Stimulated activated CD8-positive, alpha-beta memory T cell treated with anti-CD3 and anti-CD28 coated beads, Interleukin-7, amount 100 ng/mL, for 24 hours (primary cell): ENCODE measurements at places on chromosomes 13 and 19.
A peak's percentile ranks its signal among the peaks of the same experiment; 100 is the strongest.

GRCh38 chr13:64180756-64181155 is 2765.1 kb upstream of the PCDH20 start:
- DNase-seq, result no peak

DNA sequence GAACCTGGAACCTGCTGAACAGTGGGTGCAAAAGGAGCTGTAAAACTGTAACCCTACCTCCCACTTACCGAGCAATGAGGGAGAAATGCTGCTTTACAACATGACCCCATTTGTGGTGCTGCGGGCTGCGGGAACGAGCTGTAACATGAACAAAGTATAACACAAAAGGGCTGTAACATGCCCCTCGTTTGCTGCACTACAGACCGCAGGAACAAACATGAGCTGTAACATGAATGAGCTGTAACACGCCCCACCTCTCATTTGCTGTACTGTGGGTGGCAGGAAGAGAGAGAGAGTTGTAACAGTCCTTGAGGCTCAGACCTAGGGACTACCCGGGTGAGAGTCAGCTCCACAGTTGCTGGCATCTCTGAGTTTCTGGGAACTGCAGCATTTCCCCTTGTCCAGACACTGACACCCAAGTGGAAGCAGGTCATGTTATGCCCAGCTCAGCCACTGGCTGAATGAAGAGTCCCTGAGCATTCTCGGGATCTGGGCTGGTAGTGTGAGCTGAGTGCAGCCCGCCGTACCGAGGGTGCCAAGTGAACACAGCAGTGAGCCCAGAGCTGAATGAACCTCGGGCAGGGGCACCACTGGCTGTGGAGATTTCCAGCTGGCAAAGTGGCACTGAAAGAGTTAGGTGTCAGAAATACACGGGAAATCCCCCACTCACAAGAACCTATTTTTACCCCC is 1385.3 kb upstream of the SPRY2 start:
- DNase-seq, result no peak

DNA sequence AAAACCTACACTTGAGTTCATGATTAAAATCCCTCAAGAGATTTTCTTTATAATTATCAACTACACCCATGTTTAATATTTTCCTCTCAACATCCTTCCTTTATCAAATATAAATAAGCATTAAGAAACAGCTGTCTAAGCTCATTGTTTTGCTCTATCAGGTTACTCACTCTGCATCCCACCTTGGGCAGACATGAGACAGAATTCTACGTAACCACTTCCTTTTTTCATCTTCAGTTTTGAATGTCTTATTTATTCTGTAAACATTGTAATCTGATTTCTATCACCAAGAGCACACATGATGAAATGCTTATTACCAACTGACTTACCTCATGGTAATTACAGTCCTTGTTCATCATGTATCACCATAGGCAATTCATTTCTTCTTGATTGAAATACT is 1256.6 kb upstream of the ATXN8OS start:
- DNase-seq, result no peak

DNA sequence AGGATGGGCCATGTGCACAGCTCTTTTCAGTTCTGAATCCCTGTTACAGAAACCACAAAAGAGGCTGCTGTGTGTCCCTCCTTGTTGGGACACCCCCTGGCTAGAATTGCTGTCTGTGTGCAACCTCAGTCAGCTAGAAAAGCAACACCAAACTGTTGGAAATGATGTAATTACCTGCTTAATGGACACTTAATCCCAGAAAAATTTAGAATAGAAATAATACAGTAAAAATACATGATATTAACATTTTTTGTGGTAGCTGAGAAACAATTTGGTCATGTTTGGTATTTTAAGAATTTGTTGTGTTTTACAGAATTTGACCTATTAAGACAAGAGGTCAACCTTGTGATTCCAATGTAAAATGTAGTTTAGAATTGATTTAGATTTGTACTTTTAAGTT is 46.8 kb downstream of the FAM124A start:
- no peak for DNase-seq

DNA sequence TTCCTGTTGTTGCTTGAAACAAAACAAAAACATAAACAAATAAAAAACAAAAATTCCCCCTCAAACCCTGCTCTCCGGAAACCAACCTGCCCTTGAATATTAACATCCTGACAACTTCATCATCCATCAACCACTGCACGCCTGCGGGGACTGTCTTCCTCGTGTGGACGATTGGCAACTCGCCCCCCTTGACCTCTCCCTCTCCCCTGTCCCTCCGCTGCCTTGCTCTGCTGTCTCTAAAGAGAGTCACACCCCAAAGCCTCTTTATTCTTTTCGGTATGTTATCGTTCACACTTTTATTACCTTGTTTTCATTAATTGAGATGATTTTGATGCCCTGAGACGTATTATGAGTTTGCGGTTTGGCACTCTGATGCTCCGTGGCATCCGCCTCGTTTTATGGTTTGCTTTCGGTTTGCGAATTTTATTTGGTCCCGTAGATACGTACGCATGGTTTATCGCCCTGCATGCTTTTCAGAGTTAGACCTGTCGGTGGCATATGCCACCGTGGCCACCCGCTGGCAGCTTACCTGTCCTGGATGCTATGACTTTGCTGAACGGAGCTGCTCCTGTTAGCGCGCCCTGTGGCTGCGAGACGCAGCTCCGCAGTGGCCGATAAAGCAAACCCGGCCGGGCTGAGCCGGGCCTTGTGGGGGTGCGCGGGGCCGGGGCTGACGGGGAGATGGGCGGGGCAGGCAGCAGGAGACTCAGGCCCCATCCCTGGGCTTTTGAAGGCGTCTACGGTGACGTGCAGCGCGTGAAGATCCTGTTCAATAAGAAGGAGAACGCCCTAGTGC is 10.6 kb downstream of the PTBP1 start:
- DNase-seq, result no peak

DNA sequence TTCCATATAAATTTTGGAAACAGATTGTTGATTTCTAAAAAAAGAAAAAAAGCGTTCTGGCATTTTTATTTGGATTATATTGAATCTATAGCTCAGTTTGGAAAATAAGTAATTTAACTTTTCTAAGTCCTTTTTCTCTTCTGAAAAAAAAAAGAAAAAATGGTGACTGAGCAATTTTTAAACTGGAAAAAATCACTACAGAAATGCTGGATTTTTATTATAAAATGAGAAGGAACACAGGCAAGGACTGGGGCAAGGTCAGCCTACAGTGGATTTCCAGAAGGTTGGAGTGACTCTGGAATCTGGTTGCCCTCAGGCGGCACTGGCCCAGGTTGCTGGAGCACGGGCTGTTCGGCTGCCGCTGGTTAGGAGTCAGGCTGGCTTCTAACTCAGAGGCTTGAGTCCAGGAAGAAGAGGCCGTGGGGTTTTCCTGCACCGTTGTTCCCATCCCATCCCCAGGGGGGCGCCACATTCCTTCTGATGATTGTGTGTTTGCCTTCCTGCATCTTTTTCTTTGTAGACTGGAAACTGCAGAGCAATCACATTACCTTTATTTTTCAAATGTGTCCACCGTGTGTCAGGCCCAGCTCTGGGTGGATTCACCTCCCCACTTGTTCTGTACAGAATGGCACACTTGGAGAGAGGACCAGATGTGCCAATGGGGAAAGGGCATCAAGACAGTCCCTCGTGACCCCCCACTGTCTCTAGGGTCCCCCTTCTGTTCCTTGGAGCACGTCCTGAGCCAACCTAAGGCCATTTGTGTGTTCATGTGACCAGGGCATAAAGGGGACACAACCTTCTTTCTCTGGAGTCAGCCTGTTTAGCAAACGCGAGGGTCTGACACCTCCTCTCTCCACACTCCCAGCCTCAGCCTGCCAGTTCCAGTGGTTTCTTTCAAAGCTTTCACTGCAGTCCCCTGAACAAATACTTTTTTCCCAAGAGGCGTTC is 44.5 kb upstream of the GTF3A start:
- peak; percentile 20 for DNase-seq

GRCh38 chr19:39430675-39431593 is 4.8 kb downstream of the RPS16 start:
- DNase-seq, result no peak

- DNase-seq, result no peak
These were observed 7.4 kb upstream of the ZSCAN5A start for GRCh38 chr19:56321989-56322440.

DNA sequence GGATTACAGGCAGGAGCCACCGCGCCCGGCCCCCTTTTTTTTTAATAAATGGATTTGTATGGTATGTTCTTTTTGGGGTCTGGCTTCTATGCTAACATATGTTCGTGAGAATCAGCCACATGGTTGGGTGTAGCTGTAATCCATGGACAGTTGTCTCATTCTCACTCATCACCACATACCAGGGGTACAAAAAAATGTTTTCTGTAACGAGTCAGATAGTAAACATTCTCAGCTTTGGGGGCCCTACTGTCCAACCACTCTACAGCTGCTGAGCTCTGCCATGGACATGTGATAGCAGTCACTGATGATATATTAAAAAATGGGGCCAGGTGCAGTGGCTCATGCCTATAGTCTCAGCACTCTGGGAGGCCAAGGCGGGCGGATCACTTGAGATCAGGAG is 5.1 kb upstream of the RETN start:
- DNase-seq, result no peak

GRCh38 chr19:41395355-41395754 is 1.8 kb downstream of the EXOSC5 start:
- DNase-seq, result no peak

DNA sequence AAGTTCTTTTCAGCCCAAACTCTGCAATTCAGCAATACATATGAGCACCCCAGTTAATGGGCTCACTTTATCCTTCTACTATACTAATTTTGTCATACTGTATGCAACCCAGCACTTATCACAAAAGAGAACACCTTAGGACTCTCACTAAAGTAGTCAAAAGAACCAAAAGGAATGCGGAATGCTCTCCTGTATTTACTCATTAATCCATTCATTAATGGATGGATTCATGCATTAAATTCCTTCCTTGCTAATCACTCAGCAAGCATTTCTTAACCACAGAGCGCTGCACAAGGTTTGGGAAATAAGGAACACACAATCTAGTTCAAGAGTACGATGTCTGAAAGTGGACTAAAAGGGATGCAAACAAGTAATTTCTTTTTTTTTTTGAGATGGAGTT is 12.8 kb upstream of the DOCK9 start:
- DNase-seq, result no peak

DNA sequence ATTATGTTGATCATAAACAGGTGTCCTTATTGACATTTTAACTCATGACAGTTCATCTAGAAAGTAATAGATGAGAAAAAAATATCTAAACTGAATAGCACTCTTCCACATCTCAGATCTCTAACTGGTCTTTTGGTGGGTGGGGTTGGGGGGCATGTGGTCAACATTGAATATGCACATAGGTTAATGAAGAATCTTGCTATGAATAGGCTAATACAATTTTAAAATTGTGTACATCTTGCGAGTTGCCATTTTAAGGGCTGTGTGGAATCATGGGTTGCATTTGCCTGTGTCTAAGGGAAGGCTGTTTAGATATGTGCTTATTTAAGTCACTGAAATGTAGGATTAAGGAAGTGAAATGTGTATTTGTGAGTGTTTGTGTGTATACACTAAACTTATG is 346.0 kb downstream of the ITGBL1 start:
- no peak for DNase-seq

DNA sequence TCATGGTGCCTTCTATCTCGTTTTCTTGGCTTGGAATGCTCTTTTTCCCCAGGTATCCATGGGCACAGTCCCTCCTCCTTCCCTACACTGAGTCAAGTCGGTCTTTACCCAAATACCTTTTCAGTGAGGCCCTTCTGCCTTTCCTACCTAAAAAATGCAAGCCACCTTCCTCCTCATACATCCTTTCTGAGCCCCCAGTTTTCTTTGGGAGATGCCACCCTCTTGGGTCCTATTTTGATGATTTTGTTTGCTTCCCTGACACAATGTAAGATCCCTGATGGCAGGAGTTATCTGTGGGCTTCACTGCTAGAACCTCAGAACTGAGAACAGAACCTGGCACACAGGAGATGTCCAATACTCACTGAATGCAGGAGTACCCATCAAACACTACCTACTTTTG is 22.3 kb downstream of the NLRP13 start:
- no peak for DNase-seq

- no peak for DNase-seq
These were observed 1209.7 kb upstream of the PCDH9 start for GRCh38 chr13:68439817-68440216.

DNA sequence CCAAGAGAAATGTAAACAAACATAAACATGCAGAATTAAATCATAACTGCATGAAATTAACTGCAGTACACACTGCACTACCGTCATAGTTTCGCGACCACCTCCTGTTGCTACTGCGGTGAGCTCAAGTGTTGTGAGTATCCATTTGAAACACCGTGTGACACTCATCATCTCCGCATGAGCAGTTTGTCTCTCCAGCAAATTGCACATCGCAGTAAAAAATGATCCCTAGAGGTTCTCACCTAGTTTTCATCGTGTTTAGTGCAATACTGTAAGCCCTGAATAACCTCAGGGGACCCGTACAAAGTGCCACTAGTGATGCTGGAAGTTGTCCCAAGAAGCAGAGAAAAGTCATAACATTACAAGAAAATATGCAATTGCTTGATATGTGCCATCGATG is 147.7 kb downstream of the DPF1 start:
- no peak for DNase-seq

- no peak for DNase-seq
These were observed 306.1 kb downstream of the DCT start for GRCh38 chr13:94173312-94173854.
